DMS153 (cell line): ENCODE measurements at places on chromosomes 2 and 18.

DNA sequence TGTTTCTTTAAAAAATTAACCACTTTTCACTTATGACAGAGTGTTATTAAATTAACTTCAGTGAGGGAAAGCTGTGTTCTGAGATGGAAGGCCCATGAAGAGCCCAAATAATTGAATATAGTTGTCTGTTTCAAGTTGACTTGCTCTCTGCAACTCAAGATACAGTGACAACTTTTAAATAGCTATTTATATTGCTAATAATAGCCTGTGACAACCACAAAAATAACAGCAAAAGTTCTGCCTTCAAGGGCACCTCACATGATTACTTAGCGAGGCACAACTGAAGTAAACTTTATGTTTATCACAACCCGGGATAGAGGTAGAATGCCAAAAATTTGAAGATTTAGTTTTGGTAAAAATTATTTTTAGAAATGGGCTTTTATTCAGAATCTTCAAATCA, 167.3 kb upstream of the SCN7A start:
- no peak for DNase-seq

- DNase-seq, result no peak
These were observed 335.2 kb downstream of the IRS1 start for GRCh38 chr2:226464380-226464779.

DNA sequence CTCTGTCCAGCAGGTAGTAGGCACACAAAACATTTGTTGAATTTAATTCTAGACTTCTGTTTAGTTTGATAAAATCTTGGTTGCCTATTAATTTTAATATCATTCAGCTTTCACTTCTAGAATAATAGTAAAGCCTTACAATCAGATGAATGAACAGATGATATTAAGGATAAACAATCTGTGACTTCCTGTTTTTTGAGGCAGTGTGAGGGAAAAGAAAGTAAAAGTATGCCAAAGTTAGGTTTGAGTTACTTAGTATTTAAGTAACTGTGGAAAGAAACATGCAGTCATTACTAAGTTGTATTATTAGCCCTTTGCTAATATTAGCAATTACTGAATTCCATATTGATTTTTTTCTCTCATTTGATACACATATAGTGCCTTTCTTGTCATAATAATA, 31.5 kb downstream of the EPB41L5 start:
- no peak for DNase-seq

GRCh38 chr2:161839926-161840325, 215.7 kb downstream of the SLC4A10 start:
- DNase-seq, result no peak

DNA sequence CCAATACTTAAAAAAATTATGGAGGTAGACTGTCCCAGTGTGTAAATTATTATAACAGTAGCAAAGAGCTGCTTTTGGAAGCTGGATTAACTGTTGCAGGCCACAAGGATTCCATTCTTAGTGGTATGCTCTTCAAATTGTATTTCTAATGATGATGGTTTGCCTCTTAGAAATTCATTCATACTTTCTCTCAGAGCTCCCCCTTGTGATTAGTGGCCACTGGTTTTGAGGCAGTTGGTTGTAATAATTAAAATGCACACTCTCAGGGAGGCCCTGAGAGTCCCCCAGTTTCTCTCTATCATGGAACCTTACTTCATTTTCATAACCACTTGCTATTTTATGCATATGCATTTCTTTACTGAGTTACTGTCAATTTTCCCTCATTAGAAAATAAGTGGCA, 122.5 kb downstream of the PLA2R1 start:
- no peak for DNase-seq

DNA sequence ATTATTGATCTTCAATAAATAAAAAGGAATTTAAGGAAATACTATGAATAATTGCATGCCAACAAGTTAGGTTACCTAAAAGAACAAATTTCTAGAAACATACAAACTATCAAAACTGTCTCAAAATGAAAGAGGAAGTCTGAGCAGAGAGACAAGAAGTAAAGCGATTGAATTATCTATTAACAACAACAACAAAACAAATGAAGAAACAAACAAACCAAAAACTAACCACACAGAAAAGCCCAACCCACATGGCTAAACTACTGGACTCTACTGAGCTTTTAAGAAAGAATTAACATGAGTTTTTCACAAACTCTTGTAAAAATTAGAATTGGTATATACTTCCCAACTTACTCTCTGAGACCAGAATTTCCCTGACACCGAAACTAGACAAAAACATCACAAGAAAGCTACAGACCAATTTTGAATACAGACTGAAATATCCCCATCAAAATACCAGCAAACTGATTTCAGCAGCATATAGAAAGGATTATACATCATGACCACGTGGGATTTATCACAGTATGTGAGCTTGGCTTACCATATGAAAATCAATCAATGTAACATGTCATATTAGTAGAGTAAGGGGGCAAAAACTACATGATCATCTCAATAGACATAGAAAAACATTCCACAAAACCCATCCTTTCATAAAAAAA, 16.6 kb upstream of the GALNT1 start:
- no peak for DNase-seq

DNA sequence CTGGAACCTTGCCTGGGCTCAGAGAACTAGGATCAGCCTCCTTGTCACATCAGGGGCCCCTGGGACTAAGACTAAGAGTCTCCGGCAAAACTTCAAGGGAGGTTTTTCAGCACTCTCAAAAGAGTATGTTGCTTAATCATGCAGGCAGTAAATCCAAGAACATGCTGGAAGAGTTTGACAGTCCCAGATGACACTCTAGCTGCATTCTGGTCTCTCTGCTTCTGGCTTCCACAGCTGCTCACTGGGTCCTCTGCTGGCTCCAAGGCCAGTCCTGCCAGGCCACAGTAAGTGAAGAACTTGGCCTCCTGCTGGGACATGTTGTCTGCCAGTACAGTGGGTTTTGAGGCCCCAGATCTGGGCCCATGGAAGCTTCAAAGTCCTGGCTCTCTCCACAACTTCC, 45.2 kb upstream of the IL1RL1 start:
- no peak for DNase-seq

DNA sequence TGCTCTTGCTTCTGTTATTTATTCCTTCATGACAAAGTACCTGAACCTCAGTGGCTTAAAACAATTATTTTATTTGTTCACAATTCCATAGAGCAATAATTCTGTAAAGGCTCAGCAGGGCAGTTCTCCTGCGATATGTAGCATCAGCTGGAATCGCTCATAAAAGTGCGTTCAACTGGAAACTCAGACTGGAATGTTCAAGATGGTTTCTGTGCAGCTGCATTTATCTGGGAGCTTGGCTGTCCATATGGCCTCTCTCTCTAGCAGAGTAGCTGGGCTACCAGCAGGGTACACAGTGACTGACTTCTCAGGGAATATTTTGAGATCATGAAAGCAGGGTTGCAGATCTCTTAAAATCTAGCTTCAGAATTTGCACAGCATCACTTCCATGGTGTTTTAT, 13.5 kb downstream of the CCDC121 start:
- DNase-seq, result no peak

GRCh38 chr18:23578891-23579653, 7.2 kb downstream of the NPC1 start:
- no peak for DNase-seq

DNA sequence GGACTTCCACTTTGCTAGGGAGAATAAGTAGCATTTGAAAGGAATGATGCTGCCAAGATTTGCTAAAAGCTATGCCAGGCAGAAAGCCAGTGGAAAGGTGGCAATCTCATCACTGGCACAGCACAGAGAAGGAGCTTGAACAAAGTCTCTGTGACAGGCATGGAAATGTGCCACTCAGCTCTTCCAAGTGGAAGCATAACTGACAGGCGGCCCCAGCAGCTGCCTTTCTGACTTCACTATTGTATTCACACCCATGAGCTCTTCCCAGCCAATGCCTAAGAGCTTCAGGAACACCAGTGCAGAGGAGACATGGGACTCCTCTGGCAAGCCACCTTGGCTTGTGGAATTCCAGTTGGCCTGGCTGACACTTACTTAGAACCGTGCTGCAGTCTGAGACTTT, 134.6 kb upstream of the REG3G start:
- no peak for DNase-seq

- no peak for DNase-seq
These were observed 183.8 kb downstream of the LTBP1 start for GRCh38 chr2:33130544-33130943.

DNA sequence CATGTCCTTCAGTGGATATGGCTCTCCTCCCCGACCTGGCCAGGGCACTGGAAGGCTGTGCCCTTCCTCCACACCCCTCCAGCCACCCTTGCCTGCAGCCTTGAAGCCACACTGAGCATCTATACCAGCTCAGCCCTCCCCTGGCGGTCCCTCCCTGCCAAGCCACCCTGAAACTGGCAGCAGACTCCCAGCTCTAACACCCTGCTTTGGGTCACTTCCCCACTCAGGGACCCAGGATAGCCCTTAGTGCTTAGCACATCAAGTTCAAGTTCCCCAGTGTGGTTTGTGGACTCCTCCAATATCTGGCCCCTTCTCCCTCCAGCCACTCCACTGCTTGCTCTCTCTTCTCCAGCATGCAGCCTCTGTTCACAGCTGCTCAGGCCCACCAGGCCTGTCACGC, 89.4 kb downstream of the TNS1 start:
- DNase-seq, result no peak

DNA sequence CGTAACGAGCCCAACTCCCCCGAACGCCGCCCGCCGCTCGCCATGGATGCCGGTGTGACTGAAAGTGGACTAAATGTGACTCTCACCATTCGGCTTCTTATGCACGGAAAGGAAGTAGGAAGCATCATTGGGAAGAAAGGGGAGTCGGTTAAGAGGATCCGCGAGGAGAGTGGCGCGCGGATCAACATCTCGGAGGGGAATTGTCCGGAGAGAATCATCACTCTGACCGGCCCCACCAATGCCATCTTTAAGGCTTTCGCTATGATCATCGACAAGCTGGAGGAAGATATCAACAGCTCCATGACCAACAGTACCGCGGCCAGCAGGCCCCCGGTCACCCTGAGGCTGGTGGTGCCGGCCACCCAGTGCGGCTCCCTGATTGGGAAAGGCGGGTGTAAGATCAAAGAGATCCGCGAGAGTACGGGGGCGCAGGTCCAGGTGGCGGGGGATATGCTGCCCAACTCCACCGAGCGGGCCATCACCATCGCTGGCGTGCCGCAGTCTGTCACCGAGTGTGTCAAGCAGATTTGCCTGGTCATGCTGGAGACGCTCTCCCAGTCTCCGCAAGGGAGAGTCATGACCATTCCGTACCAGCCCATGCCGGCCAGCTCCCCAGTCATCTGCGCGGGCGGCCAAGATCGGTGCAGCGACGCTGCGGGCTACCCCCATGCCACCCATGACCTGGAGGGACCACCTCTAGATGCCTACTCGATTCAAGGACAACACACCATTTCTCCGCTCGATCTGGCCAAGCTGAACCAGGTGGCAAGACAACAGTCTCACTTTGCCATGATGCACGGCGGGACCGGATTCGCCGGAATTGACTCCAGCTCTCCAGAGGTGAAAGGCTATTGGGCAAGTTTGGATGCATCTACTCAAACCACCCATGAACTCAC, 673 bp downstream of the PCBP1 start:
- peak; percentile 39 for DNase-seq

- DNase-seq, result no peak
These were observed 44.4 kb upstream of the ACAA2 start for GRCh38 chr18:49857708-49858107.

DNA sequence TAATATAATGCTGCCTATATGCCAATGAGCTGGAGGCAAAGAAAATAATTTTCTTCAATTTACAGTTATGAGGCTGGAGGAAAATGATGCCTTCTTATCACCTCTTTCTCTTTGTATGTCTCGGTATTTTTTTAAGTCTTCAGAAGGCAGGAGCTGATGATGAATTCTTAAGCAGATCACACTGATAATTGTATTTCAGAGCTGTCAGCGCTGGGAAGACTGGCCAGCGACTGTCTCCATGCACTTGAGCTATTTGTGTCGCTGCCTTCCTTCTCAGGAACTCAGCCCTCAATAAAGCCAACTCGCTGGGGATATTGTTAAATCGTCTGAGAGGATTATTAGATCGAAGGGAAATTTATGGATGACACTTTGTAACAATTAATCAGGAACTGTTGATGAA, 40.3 kb downstream of the PTGR3 start:
- DNase-seq, result no peak

DNA sequence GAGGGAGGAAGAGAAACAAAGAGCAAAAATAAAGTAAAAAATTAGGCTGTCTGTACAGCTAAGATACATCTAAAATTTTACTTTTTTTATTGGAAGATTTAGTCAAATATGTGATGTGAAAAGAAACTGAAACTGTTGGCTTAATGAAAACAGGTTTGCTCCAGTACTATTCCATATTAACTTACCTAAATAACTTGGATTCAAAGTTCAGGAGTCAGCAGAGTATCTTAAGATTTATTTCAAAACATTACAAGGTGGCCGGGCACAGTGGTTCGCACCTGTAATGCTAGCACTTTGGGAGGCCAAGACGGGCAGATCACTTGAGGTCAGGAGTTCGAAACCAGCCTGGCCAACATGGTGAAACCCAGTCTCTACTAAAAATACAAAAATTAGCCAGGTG, 197.9 kb downstream of the PDE11A start:
- DNase-seq, result no peak

GRCh38 chr2:239438368-239438767, 37.5 kb upstream of the HDAC4 start:
- DNase-seq, result no peak

- DNase-seq, result no peak
These were observed 152.0 kb upstream of the CCDC68 start for GRCh38 chr18:55111271-55111670.

DNA sequence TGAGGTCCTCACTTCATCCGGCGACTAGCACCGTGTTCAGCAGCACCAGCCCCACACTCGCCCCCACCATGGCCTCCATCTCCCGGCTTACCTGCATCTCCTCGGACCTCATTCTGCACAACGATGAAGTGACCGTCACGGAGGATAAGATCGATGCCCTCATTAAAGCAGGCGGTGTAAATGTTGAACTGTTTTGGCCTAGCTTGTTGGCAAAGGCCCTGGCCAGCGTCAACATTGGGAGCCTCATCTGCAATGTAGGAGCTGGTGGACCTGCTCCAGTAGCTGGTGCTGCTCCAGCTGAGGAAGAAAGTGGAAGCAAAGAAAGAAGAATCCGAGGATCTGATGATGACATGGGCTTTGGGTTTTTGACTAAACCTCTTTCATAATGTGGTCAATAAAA, 70.5 kb upstream of the MYCN start:
- DNase-seq, result no peak

DNA sequence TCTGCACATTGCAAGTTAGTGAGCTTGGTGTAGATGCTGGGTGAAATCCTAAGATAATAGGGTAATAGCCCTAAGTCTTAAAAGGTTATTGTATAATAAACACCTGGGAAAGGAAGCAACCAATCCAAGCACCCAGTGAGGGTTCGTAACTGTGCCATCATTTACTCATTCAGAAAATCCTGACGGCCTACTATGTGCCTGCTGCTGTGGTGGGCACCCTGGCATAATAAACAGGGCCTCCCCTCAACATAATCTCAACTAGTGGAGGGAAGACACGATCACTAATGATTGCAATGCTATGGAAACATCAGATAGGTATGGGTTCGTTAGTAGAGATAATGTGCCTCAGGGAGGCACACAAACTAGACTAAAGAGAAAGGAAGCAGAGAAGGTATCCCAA, 48.9 kb upstream of the CCDC85A start:
- no peak for DNase-seq
